Esophagus muscularis mucosa (tissue), 4 donors: ENCODE measurements at places on chromosomes 1 and 21.

DNA sequence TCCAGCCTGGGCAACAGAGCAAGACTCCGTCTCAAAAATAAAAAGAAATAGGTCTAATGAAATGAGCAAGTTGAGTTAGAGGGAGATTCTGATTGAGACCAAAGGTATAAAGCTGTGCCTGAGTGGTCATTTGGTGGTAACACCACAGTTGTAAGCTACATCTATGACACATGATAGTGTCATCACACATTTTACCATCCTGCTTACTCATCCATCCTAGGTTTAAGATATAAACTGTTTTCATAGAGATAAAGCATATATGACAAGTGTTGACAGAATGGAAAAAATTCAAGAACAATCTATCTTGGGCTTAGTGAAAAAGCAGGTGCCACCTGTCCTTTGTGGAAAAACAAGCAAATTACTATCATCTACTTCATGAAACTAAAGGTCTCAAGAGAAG lies 7.1 kb upstream of the CFAP141 start:
- no peak for DNase-seq

DNA sequence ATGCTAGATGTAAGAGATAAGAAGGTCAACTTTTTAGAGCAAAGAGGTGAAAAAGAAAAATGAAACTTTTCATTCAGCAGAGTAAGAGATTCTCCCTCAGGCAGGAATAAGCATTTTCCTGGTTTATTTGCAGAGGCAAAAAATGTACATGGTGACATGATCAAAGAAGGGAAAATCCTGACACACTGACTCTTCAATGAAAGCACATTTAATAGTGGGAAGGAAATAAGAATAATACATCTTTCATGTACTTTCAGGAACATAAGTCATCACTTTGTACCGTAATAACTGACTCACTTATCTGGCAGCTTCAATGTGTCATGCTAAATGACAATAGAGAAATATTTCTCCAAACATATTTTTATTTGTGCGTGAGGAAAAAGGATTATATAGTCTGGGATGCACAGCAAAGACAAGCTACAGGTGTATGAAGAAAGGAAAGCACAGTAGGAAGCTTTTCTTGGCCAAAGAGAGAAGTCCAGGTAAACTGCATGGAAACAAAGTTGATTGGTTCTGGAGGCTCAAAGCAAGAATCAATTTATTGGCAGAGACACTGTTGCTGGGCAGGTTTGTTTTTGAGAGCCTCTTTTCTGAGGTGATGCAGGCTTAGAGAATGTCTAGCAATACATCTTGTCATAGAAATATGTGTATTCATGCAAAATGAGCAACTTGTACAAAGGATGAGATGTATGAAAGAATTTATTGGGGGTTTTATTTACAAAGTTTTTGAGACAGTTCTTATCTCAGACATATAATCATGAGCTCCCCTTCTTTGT lies 1409.0 kb downstream of the PLA2G4A start:
- DNase-seq, result no peak

- DNase-seq, result no peak
Observed at GRCh38 chr1:237670302-237670701, 220.4 kb downstream of the ZP4 start.

- no peak for DNase-seq
Observed at GRCh38 chr1:38203441-38203840, 156.8 kb upstream of the POU3F1 start.

DNA sequence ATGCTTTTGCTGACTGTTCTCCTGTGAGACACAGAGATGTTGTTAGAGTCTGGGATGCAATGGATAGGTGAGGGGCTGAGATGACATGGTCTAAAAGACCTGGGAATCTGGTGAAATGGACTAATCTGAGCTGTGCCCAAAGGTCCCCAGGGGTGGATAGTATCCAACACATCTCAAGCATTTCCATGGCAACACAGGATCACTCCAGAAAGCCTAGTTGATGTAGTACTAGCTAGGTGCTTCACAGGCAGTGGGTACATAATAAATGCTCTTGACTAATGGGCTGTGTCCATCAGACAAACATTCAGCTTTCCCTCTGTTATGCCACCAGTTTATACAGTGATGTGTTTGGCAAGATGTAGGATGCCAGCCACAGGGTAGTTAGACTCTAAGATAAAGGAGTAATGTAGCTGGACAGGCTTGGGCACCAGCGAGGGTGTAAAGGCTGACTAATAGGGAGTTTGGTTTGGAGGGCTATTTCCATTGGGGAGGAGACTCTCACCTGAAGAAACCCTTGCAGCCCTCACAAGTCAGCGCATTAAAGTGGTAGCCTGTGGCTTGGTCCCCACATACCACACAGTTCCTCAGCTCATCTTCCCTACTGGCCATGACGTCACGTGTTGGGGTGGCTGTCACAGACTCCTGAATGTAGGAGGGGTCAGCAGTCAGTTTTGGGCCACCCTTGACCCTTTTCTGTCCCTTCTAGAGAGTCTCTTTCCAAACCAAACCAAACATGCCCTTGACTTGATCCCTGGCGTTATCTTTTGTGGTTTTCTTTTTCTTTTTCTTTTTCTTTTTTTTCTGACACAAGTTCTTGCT lies 1.8 kb downstream of the NR1I3 start:
- no peak for DNase-seq

GRCh38 chr1:11927866-11928592 lies 1.8 kb upstream of the KIAA2013 start:
- DNase-seq, result no peak

GRCh38 chr21:41289431-41289830 lies 27.2 kb upstream of the FAM3B start:
- peak; percentile 78 for DNase-seq

DNA sequence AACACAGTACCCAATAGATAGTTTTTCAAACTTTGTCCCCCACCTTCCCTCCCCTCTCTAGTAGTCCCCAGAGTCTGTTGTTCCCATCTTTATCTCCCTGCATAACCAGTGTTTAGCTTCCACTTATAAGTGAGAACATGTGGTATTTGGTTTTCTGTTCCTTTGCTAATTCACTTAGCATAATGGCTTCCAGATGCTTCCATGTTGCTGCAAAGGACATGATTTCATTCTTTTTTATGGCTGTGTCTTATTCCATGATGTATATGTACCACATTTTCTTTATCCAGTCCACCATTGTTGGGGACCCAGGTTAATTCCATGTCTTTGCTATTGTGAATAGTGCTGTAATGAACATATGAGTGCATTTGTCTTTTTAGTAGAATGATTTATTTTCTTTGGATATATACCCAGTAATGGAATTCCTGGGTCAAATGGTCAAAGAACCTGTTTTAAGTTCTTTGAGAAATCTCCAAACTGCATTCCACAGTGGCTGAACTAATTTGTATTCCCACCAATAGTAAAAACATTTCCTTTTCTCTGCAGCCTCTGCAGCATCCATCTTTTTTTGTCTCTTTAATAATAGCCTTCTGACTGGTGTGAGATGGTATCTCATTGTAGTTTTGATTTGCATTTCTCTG lies 126.0 kb downstream of the AK5 start:
- no peak for DNase-seq

DNA sequence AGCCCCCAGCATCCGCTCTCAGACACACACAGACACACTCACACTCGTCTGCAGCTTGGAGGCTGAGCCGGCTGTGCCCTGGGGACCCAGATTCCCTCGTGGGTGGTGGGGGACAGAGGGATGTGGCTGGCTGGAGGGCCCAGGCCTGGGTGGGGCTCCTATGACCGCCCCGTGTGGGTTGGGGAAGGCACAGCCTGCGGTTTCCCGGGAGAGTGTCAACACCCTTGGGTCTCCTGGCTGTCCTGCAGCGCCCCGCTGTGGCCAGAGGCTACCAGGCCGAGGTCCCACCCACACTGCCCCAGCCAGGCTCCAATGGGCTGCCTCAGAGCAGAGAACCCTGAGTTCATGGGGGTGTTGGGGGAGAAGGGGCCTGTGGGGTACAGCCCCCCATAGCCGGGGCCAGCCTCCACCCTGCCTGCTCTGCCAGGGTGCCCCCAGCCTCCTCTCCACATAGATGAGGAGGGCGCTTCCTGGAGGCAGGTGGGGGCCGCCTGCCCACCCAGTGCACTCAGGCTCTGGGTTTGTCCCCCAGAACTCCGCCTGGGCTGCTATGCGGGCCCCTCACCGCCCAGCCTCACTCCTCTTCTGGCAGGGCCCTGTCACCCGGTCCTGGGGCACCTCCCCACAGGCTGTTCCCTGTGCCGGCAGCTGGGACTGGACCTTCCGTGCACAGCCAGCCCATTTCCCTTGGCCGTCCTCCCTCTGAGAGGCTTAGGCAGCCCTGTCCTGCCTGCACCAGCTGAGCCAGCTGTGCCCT lies at the start of gene TTC34:
Gene TTC34, minus strand, starts transcription at position 159 of the 757 bp plus-strand sequence. CDS start 866 bp downstream, outside the sequence.
- DNase-seq, result no peak

DNA sequence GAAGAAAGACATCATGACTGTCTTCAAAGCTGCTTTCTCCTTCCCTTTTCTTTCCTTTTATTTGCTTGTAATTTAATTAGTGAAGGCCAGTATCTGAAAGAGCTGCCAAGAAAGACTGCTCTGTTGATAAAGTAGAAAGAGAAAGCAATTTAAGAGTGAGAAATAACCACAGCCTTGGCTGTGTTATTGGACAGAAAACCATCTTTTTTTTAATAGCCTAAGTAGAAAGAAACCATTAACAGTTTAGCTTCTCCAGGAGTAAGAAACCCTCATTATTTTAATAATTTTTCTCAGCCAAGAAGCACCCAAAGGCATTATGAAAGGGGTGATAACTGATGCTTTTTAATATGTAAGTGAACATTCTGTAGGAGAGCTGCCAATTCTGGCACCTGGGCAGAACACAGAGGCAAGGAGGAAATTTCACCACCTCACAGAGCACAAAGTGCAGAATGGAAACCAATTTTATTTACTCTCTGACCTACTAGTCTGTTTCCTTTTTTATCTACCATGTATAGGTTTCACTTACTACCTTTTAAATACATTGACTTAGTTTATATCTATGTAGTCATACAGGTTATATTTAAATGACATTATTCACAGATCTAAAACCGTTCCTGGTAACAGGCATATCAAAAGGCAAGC lies 703.2 kb downstream of the MRPL39 start:
- no peak for DNase-seq

GRCh38 chr21:27802816-27803475 lies 836.1 kb upstream of the ADAMTS5 start:
- DNase-seq, result no peak

DNA sequence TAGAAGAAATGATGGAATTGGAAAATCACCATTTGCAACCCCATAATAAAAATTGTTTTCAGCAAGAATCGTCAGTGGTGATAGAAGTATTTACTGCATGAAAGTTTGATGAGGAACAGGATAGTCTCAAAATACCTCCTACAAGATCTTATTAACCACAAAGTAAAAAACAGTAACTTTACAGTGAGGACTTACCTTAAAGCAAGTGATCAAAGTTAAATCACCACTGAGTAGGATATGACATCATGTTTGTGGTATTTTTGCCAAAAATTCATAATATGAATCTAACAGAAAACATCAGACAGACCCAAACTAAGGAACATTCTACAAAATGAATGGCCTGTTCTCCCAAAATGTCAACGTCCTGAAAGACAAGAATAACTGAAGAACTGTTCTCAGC lies 19.9 kb downstream of the ALDH9A1 start:
- no peak for DNase-seq

DNA sequence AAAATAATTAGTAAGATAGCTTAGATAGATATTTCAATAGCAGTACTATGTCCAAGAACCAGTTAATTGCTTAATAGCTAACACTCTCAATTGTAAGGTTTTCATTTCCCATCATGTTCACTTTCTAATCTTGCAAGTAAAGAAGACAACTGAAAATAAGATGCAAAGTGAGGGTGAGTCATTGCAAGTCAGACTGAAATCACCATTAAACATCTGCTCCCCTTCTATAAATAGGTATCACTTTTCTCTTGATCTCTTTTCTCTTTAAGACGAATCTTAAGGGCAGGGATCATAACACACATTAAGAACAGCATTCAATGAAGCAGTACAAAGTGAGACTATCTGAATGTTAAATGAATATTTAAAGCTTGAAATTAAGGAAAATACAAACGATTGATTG lies 40.4 kb downstream of the UBR4 start:
- no peak for DNase-seq
